ENCODE measurements at places on chromosomes 7 and 10.

DNA sequence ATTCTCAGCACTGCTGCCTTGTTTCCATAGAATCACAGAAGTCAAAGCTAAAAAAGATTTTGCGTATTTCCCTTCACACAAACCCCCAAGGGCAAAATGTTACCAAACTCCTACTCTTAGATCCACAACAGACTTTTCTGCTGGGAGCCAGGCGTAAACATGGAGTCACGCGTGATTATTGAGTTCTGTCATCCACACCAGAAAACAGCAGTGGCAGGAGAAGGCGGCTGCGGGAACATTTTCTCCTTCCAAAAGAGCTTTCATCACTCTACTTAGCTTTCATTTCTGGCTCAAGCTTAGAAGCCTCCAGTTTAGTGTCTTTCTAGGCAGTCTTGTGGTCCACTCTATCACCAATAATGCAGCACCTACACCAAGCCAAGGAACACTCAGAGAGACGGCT is 712.9 kb upstream of the NRP1 start:
- DNase-seq, result no peak

GRCh38 chr7:2198760-2199159 is 34.0 kb downstream of the MAD1L1 start:
- DNase-seq, result no peak

DNA sequence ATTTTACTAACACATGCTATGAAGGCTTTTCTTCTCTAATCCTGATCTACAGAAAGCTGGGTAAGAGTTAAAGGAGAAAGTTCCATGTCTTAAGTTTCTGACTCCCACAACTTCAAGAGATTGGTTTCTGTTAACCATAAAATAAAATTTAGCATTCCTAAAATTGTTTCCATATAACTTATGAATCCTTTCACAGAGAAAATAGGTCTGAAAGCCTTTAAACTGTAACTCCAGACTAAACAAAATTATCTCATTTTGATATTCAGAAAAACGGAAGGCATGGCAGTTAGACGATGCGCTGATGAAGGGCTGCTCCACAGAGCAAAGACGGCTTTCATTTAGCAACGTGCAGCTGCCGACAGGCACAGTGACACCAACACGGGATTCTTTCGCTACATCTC is 133.3 kb downstream of the SLC25A13 start:
- DNase-seq, result no peak

GRCh38 chr7:19144661-19145433 is at the start of gene FERD3L:
FERD3L (minus strand) TSS chr7:19145421; CDS start chr7:19145362, 59 bp downstream.
- DNase-seq, result no peak

GRCh38 chr7:30789334-30789711 is 18.1 kb downstream of the MINDY4 start:
- DNase-seq, result no peak

- no peak for DNase-seq
Observed at GRCh38 chr7:114508086-114508485, 93.5 kb downstream of the FOXP2 start.

- no peak for DNase-seq
Observed at GRCh38 chr10:7261351-7261750, 149.5 kb downstream of the SFMBT2 start.

DNA sequence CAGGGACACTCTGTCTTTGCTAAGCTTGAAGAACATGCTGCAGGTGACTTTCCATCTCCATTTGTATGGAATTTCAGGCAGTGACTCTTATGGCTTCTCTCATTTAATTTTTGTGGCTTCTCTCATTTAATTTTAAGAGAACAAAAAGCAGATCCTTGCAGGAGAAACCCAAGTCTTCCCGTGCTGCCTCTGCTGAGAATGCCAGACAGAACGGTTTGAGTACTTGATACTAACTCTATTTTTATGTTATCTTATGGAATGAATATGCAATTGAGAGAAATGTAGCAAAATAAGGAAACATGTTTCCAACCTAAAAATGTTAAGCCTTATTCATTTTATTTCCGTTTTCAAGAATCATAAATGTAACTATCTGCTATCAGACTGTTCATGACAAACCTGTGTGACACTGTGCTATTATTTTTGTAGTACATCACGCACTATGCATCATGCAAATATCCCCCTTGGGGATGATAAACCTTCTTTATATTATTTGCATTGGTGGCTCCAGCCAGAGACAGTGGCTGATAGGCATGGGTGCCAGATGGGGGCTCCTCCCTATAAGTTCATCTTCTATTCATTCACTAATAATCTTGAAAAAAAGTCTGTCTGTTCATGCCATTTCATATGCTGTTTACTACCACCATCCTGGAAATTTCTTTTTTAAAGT is 6.9 kb upstream of the RAPGEF5 start:
- DNase-seq, result no peak

- DNase-seq, result no peak
Observed at GRCh38 chr10:103262229-103262628, 14.7 kb upstream of the INA start.

DNA sequence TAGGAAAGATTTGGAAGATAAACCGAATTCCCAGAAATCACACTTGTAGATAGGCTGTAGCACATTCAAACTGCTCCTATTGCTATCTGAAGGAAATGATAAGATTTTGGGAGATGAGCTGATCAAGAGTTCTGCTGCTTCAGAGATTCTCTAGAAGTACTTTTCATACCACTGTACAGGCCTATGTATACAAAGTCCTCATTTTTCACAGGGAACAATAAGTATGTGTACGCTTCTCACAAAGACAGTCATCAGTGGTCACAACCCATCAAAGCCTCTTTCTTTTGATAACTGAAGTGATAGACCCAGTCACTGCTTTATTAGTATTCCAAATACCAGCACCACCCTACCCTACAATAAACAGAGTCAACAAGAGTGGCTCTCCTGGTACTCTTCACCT is 15.6 kb upstream of the SEPTIN7 start:
- DNase-seq, result no peak

DNA sequence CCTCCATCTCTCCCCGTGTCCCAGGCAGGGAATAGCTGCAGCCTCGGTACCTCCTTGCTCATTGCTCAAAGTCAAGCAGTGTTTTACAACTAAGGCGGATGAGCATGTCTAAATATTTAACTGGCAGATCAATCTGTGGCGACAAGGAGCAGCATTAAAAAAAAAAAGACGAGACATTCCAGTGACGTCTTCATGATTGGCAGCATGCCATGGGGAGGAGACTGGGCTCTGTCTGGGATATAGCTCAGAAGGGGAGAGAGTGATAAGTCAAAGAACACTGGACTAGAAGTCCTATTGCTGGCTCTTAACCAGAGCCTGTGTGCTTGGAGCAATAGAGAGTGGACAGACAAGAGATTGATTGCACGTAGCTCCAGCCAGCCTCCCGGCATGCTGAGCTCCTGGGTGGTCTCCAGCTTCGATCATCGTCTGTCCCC is 287.5 kb upstream of the PODXL start:
- DNase-seq, result no peak

DNA sequence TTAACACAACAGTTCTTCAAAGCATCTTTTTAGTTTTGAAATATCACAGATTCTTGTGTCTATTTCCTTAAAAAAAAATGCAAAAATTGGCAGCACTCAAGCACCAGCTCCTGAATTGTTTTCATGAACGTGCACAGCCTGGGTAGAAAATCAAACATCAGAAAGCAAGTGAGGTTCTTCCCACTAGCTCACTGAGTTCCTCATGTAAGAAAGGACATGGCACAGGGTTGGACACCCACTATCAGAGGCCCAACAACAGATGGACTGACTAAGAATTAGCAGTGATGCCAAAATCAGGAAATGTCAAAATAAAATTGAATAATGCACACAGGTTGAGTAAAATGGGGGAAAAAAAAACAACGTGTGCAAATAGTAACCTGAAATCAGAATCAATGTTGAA is 146.8 kb downstream of the PCLO start:
- no peak for DNase-seq

DNA sequence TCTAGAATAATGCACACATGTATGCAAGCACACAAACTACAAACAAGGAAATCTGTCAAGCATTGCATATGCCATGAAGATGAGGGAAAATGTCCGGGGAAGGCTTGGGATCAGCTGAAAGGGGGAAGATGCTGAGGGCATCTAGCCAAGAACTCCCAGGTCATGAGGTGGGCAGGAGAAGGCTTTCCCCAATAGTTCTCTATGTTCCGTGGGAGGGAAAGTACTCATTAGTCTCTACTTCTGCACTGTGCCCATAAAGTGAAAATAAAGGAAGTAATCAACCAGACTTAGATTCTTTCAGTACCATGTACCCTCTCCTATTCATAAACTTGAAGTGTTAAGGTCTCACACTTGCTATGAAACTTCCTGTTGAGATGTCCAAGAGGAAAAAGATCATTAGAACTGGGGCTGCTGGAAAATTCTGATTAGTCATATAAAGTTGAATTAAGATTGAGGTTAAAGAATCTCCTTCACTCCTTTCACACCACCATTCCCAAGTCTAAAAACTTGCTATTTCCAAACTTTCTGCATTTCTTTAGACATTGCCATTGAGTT is 17.1 kb upstream of the LIPF start:
- DNase-seq, result no peak

- no peak for DNase-seq
Observed at GRCh38 chr10:3580565-3580964, 204.4 kb downstream of the KLF6 start.

DNA sequence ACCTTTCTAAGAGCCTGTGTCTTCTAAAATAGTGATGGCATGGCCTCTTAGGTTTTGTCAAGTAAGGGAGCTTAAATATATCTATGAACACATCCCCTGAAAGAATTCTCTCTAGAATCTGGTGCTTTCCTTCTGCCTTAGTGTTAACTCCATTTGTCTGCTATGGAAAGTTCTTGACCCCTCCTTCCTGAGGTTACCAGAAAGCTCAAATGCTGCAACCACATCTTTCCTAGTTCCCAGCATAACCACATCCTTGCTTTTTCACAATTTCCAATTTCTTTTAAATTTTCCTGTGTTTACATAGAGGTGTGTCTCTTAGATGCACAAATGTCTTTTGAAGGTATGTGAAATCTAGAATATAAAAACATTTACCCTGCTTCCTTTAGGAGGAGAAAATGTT is 16.4 kb upstream of the GSDME start:
- no peak for DNase-seq

- no peak for DNase-seq
Observed at GRCh38 chr7:135206941-135207391, 4.4 kb downstream of the WDR91 start.

DNA sequence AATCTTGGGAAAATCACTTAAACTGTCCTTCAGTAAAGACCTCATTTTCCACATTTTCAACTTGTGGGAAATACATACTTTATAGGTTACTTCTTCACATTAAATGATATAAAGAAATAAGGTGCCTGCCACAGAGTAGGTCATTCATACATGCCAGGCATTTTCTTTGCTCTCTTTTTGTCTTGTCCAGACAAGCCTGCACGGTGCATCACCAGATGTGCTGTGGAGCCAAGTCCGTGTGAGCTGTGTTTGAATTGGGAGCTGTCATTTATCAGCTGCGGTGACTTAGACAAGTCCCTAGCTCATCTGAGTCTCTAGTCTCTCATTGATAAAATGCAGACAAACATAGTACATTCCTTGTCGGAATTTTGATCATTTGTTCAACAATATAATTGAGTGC is 432.9 kb downstream of the SORCS3 start:
- no peak for DNase-seq

DNA sequence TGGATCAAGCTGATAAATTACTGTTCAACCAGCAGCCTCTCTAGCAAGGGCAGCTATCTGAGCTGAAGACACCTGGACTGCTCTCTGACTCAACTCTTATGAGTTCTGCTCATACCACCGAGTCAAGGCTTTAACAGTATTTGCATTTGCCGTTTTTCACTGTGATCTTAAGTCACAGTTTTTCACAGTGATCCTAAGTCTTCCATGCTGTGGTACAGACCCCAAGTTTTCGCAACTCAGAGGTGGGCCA is 31.3 kb downstream of the PIP4K2A start:
- no peak for DNase-seq

GRCh38 chr10:43130770-43131171 is 7.5 kb upstream of the CSGALNACT2 start:
- no peak for DNase-seq

- DNase-seq, result no peak
Observed at GRCh38 chr10:103616705-103617601, 123.4 kb downstream of the NEURL1 start.

DNA sequence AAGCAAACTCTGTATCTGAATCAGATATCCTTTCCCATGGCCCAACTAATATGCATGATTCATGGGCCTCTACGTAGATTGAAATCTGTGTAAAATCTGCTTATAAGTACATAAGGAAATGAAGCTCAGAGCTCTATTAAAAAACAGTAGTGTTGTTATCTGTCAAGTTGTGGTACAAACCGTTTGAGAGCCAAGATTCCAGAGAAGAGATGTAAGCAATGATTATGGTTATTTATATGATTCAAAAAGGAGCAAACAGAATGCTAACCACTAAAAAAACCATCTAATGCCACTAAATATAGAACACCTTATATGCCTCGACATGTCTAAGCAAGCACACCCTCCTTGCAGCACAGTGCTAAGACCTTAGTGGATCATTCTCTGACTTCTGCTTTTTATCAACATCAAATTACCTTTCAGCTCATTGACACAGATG is 26.6 kb downstream of the RPP38 start:
- DNase-seq, result no peak

DNA sequence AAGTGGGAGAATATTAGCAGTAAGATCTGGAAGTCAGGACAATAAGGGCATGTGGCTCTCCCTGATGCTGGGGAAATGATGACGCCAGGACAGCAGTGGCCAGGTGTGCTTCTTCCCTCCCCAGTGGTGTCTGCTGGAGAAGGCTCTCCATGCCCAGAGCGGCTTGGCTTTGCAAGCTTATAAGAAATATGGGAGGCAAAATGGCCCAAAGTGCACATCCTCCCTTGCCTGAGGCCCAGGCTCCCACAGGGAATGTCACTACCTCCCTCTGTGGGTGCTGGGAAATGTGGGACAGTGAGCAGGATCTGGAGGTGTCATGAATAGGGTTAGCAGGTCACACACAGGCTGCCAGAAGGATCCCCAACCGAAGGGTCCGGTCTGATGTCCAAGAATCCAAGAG is 17.1 kb upstream of the ZNF488 start:
- DNase-seq, result no peak

- no peak for DNase-seq
Observed at GRCh38 chr7:66323114-66323796, 118.1 kb downstream of the TPST1 start.

DNA sequence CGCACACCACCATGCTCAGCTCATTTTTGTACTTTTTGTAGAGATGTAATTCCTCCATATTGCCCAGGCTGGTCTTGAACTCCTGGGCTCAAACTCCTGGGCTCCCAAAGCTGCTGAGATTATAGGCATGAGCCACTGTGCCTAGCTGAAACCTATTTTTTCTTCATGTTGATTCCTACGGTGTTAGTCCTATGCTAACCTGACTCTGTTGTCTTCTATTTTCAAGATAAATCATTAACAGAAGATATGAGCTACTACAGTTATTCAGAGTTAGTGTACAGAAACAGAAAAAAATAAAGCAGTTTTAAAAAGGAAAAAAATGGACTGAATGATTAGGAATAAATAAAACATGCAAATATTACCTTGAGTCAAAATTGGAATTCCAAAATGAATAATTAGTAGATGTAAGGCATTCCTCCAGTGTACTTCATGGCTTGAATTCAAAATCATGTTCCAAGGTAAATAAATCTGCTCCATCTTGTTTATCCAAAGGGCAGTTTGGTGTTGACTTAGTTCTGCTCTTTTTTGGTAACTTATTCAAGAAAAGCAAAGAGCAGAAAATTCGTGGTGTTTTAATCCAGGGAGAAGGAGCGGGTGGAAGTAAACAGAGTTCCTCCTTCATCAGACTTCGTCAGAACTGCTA is 185.8 kb downstream of the CACNB2 start:
- no peak for DNase-seq

All from stimulated activated CD4-positive, alpha-beta T cell treated with anti-CD3 and anti-CD28 coated beads, Interleukin-1b, Interleukin-23, amount 100 ng/mL, for 4 hours (primary cell).